B cell (primary cell): ENCODE measurements at places on chromosomes 13 and 19. TPM values are rescaled to one million over a fixed set of nuclear protein-coding genes. Genes with fewer than 3 reads are reported as not detected.

DNA sequence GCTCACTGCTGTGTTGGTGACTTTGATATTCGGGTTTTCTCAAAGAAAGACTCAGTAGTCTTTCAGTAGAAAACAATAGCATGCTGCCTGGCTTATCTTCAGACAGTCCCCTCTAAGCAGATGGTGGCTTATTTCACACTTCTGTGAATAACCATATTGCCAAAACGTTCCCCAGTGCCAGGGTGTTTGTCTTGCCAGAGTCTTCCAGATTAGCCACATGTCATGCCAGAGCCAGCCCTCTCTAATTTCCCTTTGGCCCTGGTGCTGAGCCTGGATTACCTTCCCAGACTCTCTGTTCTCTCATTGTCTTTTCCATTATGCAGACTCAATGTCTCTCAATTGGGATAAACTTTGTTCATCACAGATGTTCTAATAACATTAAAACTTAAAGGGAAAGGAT, 488.0 kb upstream of the ATXN8OS start:
- no peaks in the 10 kb centered on the region for H3K4me1 ChIP-seq
- H3K27me3 ChIP-seq = no peaks in the 10 kb centered on the region
- H3K4me3 ChIP-seq = no peak overlapping the region
- no peak overlapping the region for H3K27ac ChIP-seq

Gene CPB2
- polyA plus RNA-seq = not detected in 2 replicates

Gene SRRM5
- 1.4 and 1.9 TPM in 2 replicates for polyA plus RNA-seq

Gene RASGRP4
- polyA plus RNA-seq = 0.98 and 1.5 TPM in 2 replicates

DNA sequence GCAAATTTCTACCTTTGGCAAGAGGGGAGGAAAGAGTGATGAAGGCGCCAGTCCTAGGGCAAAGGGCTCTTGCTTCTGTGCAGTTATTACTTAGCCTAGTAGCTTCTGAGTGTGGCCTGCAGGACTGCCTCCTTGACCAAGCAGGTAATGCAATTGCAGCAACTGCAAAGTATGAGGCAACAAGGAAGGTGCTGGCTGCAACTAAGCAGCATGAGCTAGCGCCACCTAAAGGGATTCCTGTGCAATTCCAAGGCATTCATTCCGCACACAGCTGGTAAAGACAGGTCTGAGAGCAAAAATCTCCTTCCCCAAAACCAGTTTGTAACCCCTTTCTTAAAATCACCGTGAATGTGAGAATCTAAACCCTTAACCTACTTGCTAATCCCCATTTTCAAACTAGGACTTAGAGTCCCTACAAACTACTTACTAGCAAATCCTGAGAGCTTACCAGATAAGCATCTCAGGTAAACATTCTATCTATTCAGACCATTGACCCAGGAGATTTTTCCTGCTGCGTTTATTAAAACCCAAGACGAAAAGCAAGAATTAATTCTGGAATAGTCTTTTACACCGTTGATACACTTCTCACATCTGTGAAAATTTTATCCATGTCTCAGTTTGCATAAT, 62.9 kb downstream of the DCT start:
- H3K27ac ChIP-seq = no peak overlapping the region
- DNase-seq = no peak
- no peaks in the 10 kb centered on the region for H3K36me3 ChIP-seq
- no peaks in the 10 kb centered on the region for H3K27me3 ChIP-seq
- no peak overlapping the region for H3K4me3 ChIP-seq
- H3K4me1 ChIP-seq = peaks cover 19% of the 10 kb centered on the region

DNA sequence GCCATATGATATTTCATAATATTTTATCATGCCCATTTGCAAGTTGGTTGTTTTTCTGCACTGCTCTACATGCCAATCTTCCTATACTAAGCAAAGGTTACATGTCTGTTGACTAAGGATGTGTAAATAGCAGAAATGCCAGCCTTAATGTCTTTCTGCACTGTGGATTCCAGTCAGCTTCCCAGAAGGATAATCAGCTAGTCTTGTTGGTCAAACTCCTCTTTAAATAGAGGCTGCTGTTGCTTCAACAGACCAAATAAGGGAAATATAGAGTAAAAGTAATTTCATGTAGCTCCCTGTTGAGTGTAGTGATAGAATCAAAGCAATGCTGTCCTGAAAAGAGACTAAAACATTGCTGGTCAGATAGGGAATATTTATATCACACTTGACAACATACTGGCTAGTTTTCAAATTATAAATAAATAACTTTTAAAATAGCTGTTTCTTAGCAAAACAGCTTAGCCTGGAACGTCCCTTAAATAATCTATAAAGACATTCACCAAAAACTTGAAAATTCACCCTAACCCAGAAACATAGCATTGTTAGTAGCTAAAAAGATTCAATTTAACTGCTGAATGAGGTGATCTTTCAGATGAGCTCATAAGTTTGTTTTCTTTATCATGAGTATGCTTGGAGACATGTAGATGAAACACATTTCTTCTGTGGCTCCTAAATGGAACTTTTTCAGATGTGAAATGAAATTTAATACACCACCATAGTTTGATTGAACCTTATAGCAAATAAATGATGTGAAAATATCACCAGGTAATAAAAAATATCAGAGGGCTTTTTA, 56.6 kb downstream of the FRY start:
- no peak overlapping the region for H3K4me3 ChIP-seq
- no peak overlapping the region for H3K27ac ChIP-seq
- no peaks in the 10 kb centered on the region for H3K36me3 ChIP-seq
- no peaks in the 10 kb centered on the region for H3K27me3 ChIP-seq

Gene TMPRSS9
- polyA plus RNA-seq = not detected in 2 replicates
